ENCODE measurements at places on chromosomes 2 and 18.
A peak's percentile ranks its signal among the peaks of the same experiment; 100 is the strongest.

- DNase-seq = no peak
Observed at GRCh38 chr2:143558665-143559064, 429.4 kb downstream of the ARHGAP15 start.

- DNase-seq = no peak
Observed at GRCh38 chr18:36769611-36770314, 59.0 kb downstream of the TPGS2 start.

DNA sequence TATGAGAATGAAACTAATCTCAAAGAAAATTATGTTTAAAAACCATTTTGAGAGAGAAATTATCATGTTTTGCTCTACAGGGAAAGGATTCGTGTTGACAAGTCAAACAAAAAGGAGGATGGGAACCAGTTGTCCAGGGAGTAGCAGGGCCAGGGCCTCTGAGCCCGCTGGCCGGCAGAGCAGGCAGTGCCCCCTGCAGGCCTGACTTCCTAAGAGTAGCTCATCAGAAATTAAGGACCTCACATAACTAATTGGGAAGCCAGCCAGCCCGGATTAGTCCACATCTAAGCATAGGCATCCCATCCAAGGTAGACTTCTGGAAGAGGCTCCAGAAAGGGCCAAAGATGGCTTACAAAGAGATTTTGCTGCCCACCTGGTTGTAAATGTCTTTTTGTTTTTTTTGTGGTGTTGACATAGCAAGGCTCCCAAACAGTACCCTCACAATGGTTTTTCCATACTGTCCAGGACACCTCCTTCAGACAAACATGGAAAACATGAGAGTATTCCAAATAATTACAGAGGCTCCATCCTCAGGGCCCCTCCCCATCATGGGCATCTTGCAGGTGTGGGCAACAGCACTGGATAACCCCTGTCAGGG is 241.2 kb upstream of the TANK start:
- no peak for DNase-seq

- no peak for DNase-seq
Observed at GRCh38 chr2:213274143-213274542, 10.1 kb upstream of the SPAG16 start.

GRCh38 chr18:36321658-36322407 is 24.3 kb downstream of the FHOD3 start:
- DNase-seq = no peak

GRCh38 chr18:55475916-55476315 is 112.1 kb downstream of the TCF4 start:
- DNase-seq = no peak

DNA sequence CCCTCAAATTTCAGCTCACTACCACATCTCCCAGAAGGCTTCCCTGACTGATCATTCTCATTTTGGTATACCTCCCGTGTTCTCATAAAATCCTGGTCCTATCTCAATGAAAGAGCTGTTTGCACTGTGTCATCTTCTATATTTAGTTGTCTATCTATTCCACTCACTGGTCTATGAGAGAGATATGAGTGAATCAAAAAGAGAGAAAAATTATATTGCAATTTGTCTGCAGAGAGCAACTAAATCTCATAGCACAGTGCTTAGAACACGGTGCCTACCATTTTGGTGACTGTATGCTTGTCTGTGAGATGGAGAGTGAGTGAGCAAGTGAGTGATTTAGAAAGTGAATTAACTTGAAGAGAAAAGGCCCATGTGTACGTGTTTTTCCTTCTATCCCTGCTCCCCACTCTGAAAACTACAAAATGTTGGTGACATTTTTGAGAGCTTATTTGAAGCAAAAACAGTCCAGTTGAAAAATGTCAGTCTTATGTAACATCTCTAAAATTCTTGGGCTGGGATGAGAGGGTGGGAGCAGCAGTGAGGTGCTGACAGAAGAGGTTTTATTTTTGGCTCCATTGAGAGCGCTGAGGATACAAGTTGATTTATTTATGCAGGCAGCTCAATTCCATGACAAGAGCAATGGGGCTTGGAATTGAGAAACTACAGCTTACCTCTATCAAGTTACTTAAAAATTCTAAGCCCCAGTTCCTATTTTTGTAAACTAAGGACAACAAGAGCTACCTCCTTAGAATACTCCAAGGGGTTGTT is 373.5 kb upstream of the CHST9 start:
- DNase-seq = no peak

DNA sequence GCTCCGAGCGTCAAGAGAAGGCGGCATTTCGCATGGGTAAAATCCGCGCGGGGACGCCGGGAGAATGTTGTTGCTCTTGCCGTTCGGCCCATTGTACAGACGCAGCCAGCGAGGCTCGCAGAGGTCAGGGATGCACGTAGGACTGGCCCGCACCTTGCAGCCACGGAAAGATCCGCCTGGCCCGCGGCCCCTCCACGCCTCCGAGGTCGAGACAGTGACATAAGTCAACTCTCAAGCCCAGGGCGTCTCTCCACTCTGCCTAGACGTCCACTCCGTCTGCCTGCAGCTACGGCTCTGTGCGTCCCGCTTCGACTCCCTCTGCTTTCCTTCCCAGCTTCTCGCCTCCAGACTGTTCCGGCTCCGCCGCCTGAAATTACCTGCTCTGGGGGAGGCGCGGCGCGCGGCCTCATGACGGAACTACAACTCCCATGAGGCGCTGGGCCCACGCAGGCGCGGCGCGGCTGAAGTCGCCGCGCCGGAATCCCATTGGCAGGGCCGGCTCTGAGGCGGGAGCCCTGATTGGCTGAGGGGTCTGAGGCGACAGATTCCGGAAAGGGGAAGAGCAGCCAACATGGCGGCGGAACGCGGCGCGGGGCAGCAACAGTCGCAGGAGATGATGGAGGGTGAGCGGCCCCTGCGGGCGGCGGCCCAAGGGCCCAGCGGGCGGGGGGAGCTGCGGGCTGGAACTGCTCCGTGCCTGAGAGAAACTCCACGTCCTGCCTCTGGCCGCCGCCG is at the start of gene PPP1R7:
PPP1R7 (plus strand) TSS at position 543 of the 735 bp plus-strand sequence; CDS start at position 572, 29 bp downstream.
- DNase-seq = peak; percentile 91

DNA sequence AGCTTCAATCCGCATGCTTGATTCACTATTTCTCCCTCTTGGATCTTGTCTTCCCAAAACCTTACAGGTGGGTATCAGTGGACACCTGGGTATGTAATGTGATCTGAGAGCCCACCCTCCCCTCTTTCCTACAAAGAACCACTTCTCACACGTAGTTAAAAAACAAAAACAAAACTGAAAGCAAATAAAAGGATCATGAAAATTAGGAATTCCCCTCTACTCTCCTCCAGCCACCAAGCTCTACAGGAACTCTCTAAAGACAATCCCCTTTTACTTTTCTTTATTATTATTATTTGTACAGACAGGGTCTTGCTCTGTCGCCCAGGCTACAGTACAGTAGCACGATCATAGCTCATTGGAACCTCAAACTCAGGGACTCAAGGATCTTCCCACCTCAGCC is 40.8 kb upstream of the MYO1B start:
- DNase-seq = no peak

DNA sequence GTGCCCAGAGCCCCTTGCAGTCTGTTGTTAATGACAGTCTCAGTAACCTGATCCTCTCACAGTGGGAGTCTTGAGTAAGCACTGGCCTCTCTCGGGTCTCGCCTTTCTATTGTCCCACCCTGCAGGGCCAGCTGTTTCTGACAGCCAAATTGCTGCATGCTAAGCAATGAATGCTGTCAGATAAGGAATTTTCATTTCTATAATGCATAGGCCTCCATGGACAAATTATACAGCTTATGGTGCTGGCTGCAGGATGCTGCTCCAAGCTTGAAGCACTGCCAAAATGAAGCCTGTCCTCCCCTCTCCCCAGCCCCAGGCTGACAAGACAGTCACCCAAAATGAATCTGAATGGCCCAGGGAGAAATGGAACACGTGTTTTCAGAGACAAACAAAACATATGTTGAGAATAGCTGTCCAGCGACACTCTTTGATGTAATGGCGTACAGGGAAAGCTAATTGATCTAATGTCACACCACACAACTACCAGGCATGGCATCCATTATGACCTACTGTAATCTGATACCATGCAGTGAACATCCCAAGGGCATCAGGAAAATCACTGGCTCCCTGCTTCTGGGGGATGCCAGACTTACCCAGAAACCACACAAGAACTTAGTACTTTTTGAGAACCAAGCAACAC is 36.8 kb downstream of the ACVR1 start:
- DNase-seq = peak; percentile 78

DNA sequence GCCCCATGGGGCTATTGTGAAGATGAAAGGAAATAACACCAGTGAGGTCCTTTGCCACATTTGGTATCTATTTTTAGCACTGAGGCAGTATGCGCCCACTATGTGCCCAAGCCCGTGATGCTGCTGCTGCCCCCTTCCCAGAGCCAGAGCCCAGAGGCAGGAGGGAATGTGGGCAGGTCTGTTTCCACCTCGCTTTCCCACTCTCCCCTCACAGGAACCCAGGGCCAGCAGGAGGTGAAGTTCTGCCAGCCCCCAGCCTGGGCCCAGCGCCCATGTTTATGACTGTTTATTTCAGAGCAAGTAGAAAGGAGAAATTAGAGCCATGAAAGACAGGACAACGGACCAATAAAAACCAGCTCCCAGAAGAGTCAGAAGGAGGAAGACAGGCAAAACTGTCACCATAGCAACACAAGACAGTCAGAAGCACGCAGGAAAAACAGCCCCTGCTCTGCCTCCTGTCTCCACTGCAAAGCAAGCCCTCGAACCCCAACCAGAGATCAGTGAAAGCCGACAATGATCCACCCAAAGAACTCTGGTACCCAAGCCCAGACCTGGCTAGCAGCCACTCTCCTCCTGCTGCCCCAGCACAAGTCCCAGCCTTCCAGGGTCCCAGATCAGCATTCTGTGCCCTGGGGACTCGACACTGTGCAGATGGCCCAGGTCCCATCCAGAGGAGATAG is 1.4 kb downstream of the CYRIA start:
- peak; percentile 57 for DNase-seq

DNA sequence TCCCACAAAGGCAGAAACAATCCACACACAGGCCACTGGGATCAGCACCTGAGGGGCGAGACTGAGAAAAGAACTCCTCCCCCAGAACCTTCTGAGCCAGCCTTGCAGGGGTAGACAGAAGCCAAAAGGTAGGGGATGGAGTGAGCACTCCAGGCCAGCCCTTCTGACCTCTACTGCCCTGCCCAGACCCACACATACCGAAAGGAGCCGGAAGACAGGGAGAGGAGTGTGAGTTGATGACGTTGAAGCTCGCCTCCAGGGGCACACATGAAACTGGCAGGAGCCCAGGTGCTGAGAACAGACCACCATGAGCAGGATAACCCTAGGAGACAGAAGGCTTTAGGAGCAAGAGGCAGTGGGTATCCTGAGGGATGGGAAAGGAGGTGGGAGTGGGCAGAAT is 1.8 kb downstream of the SLC23A3 start:
- DNase-seq = no peak

DNA sequence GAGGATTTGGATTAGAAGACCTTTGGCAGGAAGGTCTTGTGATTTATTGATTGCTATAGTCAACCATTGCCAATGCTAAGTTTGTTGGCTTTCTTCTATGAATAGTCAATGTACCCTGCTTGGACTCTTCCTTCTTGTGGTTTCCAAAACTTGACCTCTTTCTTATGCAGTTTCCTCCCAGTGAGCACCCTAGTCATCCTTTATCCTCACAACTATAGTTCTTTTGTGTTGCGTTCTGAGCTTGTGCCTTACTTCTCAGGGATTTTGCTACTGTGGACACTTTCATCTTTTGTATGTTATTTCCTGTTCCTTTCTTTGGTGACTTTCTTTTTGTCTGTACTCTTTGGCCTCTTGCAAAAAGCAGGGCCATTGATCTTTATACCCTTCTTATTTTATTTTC is 168.2 kb downstream of the LRRTM1 start:
- no peak for DNase-seq

GRCh38 chr2:233387667-233388528 is 33.6 kb downstream of the DGKD start:
- peak; percentile 68 for DNase-seq

- no peak for DNase-seq
Observed at GRCh38 chr18:13159579-13159978, 59.0 kb upstream of the LDLRAD4 start.

DNA sequence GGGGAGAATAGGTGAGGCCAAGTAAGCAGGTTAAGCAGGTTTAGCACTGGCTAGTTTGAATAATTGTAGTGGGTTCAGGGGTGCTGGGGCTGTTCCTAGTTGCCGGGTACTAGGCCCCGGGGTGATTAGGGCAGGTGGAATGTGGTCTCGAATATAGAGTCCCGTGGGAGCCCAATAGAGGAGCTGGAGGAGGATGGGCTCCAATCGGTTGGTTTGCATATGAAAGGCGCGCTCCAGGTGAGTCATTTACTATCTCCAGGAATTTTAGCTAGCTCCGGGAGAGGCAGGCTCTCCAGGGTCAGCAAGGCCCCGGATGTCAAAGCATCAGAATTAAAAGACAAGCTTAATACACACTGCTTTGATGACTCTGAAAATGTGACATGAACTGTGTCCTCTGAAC is 304.0 kb downstream of the ZNF521 start:
- no peak for DNase-seq

- DNase-seq = no peak
Observed at GRCh38 chr2:104840156-104840555, 13.8 kb upstream of the POU3F3 start.

- DNase-seq = no peak
Observed at GRCh38 chr2:188678882-188679281, 295.3 kb upstream of the COL3A1 start.

DNA sequence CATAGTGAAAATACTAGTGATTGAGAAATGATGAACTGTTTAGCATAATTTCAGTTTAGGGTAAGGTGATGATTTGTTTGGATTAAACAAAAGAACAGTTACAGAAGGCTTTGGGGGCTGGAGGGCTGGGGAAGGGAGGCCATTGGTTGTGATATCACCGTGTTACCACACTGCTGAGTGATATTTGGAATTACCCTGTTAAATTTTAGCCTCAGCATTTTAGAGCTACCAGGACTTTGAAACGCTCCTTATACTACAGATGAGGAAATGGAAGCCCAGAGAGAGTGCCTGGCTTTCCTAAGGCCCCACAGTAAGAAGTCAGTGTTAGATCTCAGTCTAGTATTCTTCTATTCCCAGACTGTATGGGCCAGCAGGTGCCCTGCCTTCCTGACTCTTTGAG is 15.6 kb downstream of the ARHGEF33 start:
- DNase-seq = no peak

DNA sequence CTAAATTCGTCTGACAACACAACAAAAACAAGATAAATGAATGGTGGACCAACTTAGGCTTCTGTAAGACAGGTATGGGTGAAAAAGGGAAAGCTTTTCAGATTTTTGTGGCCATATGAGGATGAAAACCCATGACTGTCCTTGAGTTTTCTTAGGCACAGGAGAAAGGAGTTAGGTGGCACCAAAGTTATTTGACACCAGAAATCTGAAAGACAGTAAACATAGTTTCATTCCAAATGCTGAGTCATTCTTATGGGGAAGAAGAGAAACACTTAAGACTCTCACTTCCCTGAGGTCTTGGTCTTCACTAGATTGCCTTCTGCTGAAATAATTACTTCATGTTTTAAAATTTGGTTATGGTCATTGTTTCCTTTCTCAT is 5.2 kb upstream of the GPD2 start:
- DNase-seq = no peak

All from renal cortex interstitium (tissue), 15 donors.